NCI-H1436 (cell line): ENCODE measurements at places on chromosomes 1 and 21.

- no peak for DNase-seq
Observed at GRCh38 chr1:79089946-79090345, 83.4 kb upstream of the ADGRL4 start.

- no peak for DNase-seq
Observed at GRCh38 chr1:178241057-178241456, 147.2 kb downstream of the RASAL2 start.

GRCh38 chr1:179021873-179022272, 3.8 kb upstream of the FAM20B start:
- DNase-seq, result peak; percentile 24

GRCh38 chr1:216887032-216887431, 163.8 kb upstream of the ESRRG start:
- no peak for DNase-seq

DNA sequence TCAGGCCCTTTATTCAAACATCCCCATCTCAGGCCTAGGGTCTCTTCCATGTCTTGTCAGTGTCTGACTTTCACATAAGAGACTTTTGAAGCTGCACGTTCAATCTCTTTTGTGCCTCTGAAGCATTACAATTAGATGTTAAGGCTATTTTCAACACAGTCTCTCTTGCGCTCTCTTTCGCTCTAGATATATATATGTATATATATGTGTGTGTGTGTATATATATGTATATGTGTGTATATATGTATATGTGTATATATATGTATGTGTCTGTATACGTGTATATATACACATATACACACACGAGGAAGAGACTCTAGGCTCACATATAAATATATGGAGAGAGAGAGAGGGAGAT, 162.5 kb upstream of the RNPC3 start:
- DNase-seq, result no peak
